ENCODE measurements at places on chromosomes 13 and 19. TPM values are rescaled to one million over a fixed set of nuclear protein-coding genes. Genes with fewer than 3 reads are reported as not detected.

GRCh38 chr13:77430377-77430951, 103.6 kb upstream of the MYCBP2 start:
- DNase-seq, result no peak

DNA sequence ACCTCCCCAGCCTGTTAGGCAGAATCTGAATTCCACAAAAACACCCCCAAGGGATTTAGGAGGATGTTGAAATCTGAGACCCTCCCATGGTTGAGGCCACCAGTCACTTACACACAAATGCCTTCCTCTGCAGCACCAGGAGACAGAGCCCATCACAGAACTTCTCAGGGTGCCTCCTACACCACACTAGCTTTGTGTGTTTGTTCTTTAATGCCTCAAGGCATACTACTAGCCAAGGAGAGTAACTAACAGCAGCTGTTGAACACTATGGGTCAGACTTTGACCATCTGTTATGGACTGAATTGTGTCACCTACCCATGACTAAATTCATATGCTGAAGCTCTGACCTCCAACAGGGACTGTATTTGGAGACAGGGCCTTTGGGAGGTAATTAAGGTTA, 9.5 kb upstream of the MED26 start:
- DNase-seq, result no peak

The EMC10 gene
- 284 TPM for total RNA-seq

The ITGBL1 gene
- total RNA-seq, result not detected

- no peak for DNase-seq
Observed at GRCh38 chr13:45534604-45535003, 69.9 kb downstream of the COG3 start.

DNA sequence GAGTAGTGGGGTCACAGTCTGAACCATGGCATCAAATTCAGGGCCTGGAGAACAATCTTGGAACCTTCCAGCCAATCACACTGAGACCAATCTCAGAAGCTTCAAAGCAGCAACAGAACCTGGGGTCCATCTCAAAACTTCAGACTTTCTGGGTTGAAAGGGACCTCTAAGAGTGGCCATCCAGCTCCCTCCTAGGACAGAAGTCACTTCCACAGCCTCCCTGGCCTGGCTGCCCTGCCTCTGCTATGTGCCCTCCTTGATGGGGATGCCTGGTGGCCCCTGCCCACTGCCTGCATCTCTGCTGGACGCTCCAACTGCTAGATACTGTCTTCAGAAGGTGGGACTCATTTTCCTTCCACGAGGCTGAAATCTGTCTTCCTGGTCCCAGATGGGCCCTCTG, 1.8 kb downstream of the TLE2 start:
- no peak for DNase-seq

DNA sequence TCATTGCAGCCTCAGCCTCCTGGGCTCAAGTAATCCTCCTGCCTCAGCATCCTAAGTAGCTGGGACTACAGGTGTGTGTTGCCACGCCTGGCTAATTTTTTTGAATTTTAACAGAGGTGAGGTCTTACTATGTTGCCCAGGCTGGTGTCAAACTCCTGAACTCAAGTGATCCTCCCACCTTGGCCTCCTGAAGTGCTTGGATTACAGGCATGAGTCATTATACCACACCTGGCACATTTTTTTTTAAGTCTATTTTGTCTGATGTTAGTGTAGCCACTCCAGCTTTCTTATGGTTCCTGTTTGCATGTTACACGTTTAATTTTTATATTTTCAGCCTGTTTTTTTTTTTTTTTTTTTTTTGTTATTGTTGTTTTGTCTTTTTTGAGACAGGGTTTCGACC, 24.8 kb downstream of the KDM4B start:
- no peak for DNase-seq

DNA sequence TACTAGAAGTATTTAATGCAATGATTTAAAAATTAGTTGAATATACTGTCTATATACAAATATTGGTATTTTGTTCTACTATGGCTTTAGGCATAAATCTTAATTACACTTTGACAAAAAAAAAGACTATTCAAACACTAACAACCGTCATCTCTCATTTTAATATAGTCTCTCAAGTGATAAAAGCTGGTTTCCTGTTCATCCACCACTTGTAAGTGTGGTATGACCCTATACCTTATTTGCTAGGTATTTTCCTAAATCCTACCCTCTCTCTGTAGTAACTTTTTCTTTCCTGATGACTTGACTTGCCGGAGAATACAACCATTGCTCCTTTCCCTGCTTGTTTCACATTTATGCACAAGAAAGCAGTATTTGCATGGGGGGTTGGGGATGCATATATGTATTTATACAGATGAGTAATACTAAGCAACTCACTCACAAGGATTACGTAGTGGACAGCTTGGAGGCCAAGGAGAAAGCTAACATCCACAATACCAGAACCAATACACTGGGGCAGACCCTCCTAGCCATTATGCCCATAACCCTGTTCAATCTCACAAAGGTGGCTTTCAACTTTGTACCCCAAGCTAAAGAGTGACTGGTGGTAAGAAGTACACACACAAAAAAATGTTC, 12.7 kb upstream of the EFNB2 start:
- DNase-seq, result no peak

- no peak for DNase-seq
Observed at GRCh38 chr19:5026706-5027273, 57.9 kb downstream of the KDM4B start.

DNA sequence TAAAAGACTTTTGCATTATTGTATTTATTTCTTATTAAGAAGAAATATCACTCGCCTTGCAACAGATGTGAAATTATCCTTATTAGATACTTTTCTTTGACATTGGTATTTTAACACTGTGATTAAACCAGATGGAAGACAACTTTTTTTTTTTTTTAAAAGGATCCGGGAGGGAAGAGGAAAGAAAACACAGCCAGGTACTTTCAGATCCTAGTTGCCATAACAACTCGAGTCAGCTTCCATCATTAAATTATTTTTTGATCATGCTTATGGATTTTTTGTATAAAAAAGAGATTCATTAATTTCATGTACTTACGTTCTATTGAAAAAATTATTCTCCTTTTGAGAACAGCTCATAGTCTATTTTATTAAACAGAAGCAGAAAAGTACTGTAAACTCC, 515.7 kb downstream of the TBC1D4 start:
- DNase-seq, result no peak

GRCh38 chr19:1019980-1020867, 699 bp downstream of the TMEM259 start:
- DNase-seq, result no peak

DNA sequence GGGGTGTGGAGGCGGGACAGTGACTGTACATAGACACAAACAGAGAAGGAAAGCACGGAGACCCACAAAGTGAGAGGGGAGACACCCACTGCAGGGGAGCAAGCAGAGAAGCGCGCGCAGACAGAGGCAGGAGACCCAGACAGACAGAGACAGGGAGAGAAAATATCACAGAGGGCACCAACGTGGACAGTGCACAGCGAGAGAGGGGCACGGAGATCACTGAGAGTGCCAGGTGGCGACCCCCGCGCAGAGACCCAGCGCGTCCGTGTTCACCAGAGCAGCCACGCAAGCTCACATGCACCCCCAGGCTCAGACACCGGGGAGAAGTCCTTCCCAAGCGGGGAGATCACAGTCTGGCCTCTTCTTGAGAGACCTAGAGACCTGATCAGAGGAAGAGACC, 1.4 kb upstream of the CACNG7 start:
- no peak for DNase-seq

The KLK14 gene
- total RNA-seq, result not detected

DNA sequence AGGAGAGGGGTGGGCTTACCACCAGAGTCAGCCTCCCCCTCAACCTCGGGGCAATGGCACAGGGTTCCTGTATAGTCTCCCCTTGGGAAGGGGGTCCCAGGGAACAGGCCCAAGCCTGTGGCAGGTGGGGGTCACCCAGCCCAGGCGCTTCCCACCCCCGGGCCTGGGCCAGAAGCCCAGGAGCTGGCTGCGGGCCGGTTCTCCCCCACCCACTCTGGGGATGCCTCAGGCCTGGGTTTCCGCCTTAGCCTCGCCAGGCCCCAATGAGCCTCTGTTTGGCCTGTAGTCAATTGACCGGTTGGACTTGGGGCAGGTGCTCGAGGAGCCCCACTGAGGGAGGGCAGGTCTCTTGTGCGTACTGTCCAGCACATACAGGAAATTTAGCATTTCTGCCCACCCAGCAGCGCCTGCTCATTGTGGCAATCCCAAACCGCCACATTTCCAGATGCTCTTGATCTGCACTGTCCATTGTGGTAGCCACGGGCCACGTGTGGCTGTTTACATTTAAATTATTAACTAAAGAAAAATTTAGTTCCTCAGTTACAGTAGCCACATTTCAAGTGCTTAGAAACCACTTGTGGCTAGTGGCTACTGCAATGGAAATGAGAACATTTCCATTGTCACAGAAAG, 9.9 kb downstream of the LYL1 start:
- no peak for DNase-seq

DNA sequence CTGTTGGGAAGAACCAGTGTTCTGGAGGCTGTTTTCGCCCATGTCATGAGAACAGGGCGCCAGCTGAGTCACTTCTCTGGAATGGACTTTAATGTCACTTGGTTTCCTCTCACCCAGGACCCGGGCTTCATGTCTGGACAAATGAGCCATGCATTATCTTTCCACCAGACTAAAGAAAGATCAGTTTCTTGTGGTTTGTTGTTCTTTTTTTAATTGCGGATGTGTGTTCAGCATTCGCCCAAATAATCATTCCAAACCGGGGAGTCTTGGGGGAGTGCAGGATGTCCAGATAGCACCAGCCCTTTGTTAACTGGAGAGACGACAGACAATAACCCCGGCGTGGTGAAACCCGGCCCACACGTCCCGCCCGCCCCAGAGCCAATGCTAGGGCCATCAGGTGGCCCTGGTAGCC, 102.5 kb downstream of the COL4A2 start:
- no peak for DNase-seq

All from stomach (tissue), 19 donors.